ENCODE measurements at places on chromosomes 12 and 14. TPM values are rescaled to one million over a fixed set of nuclear protein-coding genes. Genes with fewer than 3 reads are reported as not detected.

DNA sequence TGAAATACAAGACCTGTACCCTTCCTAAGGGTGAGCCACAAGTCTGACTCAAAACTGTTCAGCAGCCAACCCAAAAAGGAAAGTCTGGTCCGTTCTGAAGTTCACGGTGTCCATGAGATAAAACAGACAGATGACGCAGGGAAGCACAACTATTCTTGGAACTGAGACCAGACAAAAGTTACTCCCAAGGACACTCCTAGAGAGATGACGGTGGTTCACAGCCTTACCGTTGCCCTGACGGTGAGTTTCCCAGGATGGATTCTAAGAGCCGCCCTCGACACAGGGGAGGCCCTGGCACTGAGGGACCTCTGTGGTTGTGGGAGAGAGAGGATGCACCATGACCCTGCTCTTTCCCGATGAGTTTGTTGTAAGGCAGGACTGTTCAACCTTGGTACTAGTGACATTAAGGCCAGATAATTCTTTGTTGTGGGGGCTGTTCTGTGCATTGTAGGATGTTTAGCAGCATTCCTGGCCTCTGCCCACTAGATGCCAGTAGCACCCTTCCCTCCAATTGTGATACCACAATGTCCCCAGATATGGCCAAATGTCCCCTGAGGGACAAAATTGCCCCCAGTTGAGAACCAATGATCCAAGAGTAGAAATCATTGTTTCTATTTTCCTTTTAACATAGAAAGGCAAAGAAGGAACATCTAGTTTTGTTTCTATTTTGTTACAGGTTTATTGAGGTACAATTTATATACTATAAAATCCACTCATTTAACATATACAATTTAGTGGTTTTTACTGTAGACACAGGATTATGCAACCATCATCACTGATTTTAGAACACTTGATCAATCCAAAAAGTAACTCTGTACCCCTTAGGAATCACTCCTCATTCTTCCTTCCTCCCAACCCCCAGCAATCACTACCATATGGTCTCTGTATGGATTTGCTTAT is 23.0 kb downstream of the OR10P1 start:
- peak; percentile 63 for DNase-seq

DNA sequence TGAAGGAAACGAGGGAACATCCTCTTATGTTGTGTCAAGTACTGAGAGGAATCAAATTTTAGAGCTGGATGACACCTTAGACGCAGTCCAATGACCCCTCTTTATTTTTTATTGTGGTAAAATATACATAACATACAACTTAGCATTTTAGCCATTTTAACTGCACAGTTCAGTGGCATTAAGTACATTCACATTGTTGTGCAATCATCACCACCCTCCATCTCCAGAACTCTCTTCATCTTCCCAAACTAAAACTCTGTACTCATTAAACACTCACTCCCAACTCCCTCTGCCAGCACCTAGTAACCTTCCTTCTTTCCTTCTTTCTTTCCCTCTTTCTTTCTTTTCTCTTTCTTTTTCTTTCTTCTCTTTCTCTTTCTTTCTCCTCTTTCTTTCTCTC is 97.2 kb upstream of the SLC24A4 start:
- DNase-seq, result no peak

DNA sequence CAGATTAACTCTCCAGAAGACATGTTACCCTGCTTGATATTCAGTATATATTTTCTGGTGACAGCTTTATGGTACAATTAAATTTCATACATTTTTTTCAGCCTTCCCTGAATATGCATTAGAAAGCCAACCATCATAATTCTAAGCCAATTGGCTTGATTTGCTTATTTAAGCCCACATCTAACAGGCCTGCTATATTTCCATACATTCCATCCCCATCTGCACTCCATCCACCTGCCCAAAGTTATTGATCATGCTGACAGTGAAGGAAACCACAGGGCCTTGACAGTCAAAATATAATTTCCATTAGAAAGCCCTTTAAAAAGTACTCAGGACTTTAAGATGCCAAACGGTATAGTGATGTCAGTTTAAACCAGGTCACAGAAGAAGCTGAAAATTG is 164.3 kb downstream of the GXYLT1 start:
- DNase-seq, result no peak

GRCh38 chr12:16016748-16017147 is 105.6 kb downstream of the DERA start:
- DNase-seq, result no peak

- DNase-seq, result no peak
These were observed 19.8 kb upstream of the MED13L start for GRCh38 chr12:116297224-116297834.

GRCh38 chr14:105471297-105471821 is 3.3 kb upstream of the CRIP2 start:
- DNase-seq, result peak; percentile 68

- no peak for DNase-seq
These were observed 184.7 kb upstream of the GARIN2 start for GRCh38 chr14:67004521-67004920.

DNA sequence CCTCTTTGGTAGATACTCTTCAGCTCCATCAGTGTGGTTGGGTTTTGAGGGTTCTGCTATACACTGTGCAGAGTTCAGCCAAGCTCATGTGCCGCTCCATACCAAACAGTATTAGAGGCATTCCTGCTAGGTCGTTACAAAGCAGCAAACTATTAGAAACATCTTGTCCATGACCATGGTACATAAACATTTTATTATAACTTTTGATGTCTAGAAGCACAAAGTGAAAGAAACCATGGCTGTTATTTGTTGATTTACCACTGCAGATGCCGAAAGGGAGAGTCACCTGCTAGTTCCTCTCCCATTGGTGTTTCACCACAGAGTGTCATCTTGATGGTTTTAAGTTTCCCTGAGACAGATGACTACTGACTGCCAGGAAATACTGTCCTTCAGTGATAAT is 242.0 kb downstream of the ADAMTS20 start:
- no peak for DNase-seq

- DNase-seq, result no peak
These were observed 78.0 kb downstream of the PTPN21 start for GRCh38 chr14:88476825-88477224.

GRCh38 chr14:82689948-82690347 is 1156.3 kb upstream of the SEL1L start:
- no peak for DNase-seq

DNA sequence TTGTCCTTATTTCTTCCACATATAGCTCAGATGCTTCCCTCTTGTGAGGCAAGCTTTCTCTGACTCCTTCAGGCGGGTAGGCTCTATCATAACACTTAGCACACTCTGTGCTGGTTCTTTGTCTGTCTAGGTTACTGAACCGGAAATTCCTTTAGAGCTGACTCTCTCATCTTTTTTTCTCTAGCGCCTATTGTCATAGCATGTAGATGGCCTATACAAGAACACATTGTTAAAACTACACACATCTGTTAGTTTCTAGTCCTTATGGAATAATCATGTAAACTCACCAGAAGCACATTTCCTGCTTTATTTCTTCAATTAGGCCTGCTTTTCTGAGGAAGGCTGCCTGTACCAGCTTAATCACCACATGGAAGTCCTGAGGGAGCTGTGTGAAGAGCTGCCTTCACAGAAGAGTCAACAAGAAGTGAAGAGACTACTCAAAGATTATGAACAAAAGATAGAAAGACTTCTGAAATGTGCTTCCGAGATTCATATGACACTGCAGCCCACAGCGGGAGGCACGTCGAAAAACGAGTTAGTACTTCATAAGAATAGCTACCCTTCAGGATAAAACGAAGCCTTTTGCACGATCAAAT is 143.9 kb downstream of the SYNE2 start:
- DNase-seq, result no peak

DNA sequence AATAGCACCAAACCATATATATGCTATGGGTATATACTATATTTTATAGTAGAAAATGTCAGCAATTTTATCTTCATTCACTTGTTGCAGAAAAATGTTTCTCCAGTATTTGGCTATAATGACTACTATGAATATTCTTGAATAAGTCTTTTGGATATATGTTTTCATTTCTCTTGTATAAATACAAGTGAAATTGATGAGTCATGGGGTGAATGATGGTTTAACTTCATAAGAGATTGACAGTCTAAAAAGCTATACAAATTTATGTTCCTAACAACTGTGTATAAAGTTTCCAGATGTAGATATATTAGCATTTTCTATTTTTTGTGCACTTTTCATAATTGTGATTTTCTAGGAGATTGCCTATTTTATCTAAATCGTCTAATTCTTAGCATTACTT is 714.8 kb downstream of the TRHDE start:
- no peak for DNase-seq

DNA sequence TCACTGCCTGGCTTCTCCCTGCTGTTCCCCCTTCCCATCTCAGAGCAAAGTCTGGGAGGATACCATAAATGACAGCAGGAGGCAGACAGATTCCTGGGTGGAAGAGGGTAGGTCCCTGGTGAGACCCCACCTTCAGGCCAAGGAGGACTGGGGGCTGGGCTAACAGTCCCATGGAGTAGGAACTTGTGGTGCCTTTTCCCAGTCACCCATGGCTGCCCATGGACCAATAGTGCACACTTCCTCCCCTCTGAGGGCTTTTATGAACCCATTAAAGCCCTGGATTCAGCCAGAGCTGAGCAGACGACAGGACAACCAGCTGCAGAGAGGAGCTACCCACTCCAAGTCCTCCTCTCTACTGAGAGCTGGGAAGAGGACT is 36.6 kb upstream of the OR5AU1 start:
- DNase-seq, result no peak

DNA sequence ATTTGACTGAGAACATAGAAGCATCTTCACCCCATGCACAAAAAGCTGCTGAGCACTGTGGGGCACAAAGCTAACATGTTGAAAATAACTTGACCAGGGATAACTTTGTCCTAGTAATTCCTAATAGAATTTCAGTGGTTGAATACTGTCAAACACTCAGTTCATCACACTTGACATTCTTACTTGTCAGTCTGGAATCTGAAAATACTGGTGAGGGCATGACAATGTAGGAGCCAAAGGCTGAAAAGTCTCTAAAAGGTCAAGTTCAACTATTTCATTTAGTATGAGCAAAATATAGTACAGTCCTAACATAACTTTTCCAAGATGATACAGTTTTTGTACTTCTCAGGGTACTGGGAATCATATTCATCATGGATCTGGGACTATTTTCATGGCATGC is 504.4 kb upstream of the LMO3 start:
- DNase-seq, result no peak

GRCh38 chr12:61530456-61530855 is 729.7 kb upstream of the USP15 start:
- no peak for DNase-seq

DNA sequence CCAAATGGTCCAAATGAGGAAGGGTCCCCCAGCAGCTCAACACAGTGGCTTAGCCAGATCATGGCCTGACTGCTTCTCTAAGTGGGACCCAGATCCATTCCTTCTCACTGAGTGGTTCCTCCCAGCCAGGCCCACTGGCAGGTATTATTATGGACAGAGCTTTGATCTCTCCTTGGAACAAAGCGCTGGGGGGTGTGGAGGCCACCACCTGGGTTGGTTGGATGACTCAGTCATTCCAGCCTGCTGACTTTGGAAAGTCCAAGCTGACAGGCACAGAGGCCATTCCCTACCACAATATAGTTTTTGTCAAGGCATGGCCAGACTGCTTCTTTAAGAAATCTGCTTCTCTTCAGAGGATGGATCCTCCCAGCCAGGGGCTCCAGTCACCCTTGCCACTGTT is 341.1 kb downstream of the BTG1 start:
- no peak for DNase-seq

DNA sequence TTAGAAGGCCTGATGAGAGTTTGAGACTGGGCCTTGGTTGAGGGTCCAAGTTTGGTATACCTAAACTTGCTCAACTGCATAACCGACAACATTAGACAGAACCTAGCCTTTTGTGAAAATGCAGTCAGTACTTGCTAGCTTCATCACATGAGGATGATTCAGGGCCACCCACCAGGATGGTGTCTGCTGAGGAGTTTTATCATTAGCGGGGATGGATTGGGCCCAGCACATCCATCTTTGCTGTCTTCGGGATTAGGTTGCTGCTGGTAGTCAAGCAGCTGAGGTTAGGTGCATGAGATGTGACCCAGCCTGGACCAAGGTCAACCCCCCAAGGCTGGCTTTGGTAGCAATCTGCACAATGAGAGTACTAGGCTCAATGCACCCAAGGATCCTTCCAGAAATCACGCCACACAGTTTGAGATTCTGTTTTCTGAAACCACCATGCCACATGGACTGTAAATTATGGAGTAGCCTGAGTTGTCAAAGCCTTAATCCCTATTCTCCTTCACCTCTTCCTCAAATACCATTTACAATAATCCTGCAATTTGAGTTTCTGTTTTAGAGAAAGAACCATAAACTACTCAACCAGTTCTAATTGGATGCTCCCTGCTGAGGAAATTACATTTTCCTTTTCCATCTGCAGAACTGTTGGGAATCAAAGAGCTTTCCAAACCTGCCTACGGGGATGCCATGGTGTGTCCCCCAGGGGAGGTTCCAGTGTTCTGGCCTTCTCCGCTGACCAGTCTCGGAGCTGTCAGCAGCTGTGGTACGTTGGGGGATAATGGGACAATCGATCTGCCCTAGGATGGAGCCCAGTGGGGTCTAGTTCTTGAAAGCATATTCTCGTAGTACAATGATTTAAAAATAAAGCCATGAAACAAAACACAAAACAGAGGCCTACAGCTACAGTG is 61.7 kb downstream of the DGLUCY start:
- no peak for DNase-seq

GRCh38 chr12:124006085-124006845 is 33.2 kb downstream of the ZNF664 start:
- DNase-seq, result no peak

- DNase-seq, result no peak
These were observed 1.5 kb upstream of the STAT6 start for GRCh38 chr12:57112492-57113294.

Gene DNM1L
- total RNA-seq, result 55.6 TPM

Gene TAS2R7
- not detected for total RNA-seq

Gene CPNE8
- 26.4 TPM for total RNA-seq

Gene KRT72
- not detected for total RNA-seq

Gene NOP9
- 17.5 TPM for total RNA-seq

Gene NEUROD4
- not detected for total RNA-seq

Gene PAX9
- total RNA-seq, result not detected

Gene RHNO1
- 9.4 TPM for total RNA-seq

Gene CPNE6
- not detected for total RNA-seq

Gene CRIP1
- 137 TPM for total RNA-seq

Gene AKAP5
- total RNA-seq, result 0.27 TPM

Gene TAS2R10
- 0.55 TPM for total RNA-seq

Gene KRT85
- total RNA-seq, result not detected

Measured in left cardiac atrium (tissue), 4 donors.